ENCODE measurements at places on chromosomes 13 and 19. TPM values are rescaled to one million over a fixed set of nuclear protein-coding genes. Genes with fewer than 3 reads are reported as not detected.
A peak's percentile ranks its signal among the peaks of the same experiment; 100 is the strongest.

- no peaks in the 10 kb centered on the region for H3K36me3 ChIP-seq
- no peak for DNase-seq
- H3K27ac ChIP-seq, result no peak overlapping the region
- no peaks in the 10 kb centered on the region for H3K27me3 ChIP-seq
Measured at GRCh38 chr13:53110181-53110580, 81.6 kb downstream of the OLFM4 start.

DNA sequence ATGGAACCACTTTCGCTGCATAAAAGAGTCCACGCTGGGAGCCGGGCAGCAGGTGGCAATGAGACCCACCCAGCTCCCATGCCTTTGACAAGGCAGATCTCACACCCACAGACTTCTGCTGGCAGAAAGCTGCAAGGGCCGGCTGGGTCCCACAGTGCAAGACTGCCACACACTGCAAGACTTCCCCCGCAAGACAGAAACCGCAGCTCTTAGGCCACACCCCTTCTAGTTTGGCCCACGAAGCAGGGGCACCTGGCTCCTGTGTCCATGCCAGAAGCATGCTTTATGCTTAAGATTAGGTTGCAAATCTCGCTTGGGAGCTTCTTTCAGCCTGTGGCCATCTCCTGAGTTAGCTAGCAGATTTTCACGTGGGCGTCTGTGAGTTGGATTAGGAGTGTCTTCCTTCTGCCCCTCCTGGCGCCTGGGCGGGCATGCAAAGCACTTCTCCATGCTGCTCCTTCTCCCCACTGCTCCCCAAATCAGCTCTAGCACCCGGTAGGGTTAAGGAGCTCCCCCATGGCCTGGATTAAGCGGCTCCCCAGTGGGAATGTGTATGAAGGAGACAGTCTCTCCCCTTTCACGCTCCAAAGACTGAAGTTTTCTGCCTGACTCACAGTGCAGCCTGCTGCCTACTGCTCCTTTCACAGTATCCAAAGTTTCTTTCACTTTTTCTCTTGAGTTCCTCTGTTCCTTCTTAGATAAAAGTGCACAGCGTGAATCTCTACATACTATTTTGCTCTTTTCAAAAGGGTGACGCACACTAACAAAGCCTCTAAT lies 17.7 kb downstream of the GPC6 start:
- DNase-seq, result no peak
- no peak overlapping the region for H3K27ac ChIP-seq
- peaks cover 4% of the 10 kb centered on the region for H3K27me3 ChIP-seq
- no peak overlapping the region for H3K4me3 ChIP-seq
- H3K4me1 ChIP-seq, result peaks cover 27% of the 10 kb centered on the region

GRCh38 chr19:39554701-39555311 lies 14.8 kb upstream of the EID2 start:
- no peaks in the 10 kb centered on the region for H3K27me3 ChIP-seq
- no peaks in the 10 kb centered on the region for H3K36me3 ChIP-seq

DNA sequence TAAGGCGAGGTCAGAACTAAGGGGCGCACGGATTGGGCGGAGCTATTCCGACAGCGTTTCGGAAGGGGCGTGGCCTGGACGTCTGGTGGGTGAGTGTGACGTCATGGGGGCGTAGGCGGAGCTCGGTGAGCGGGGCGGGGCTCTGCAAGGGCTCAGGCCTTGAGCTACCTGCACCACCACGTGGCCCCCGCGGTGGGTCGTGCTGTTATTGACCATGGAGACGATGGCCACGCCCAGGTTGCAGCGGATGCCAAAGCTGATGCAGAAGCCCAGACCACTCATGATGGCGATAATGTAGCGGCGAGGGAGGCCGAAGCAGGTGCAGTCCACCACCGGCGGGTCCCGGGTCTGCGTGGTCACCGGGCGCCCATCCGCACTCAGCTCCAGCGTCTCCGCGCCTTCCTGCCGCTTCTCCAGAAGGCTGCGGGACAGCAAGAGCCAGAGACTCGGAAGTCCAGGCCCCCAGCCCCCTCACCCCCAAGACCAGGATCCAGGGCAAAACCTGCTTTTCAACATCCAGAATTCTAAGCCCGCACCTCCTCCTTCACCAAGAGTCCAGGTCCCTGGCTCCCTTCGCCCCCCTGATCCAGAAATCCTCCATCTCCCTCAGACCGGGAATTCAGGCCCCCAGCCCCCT lies 4.8 kb downstream of the SLC17A7 start:
- H3K27me3 ChIP-seq, result peaks cover 58% of the 10 kb centered on the region
- H3K4me3 ChIP-seq, result no peak overlapping the region
- DNase-seq, result peak; percentile 40

DNA sequence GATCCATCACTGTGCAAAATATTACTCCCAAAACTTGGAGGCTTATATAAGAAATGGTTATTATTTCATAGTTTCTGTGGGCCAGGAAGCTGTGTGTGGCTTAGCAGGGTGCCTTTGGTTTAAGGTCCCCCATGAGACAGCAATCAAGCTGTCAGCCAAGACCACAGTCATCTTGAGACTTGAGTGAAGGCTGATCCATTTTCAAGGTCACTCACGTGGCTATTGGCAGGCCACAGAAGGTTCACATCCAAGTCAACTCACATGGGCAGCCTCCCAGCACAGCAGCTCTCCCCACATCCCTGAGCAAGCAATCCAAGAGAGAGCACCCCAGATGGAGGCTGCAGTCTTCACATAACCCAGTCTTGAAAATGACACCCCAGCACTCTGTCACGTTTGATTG lies 537.4 kb downstream of the MYO16 start:
- H3K36me3 ChIP-seq, result no peaks in the 10 kb centered on the region
- no peak for DNase-seq
- no peak overlapping the region for H3K27ac ChIP-seq
- H3K4me3 ChIP-seq, result no peak overlapping the region
- H3K4me1 ChIP-seq, result no peaks in the 10 kb centered on the region

DNA sequence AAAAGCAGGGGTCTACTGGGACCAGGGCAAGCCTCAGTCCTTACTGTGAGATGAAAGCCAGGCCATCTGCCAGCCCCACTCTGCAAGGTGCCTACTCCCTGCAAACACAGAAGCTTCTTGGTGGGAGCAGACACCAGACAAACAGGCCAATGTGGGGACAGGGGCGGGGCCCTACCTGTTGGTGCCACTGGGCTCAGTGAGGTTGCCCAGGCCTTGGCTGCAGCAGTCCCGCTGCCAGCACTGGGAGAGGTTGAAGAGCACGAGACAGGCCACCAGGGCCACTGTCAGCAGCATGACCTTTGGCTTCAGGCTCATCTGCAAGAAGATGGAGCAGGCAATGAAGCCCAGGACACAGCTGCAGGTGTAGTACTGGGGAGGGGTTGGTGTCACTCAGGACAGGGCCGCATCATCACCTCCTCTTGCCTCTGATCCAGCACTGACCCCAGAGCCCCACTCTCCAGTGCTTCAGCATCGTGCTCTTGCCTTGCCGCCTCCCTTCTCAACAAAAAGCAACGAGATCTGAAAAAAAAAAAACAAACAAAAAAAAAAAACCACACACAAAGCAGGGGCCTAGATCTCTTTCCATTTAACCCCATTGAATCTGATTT lies 72.6 kb downstream of the NBEA start:
- DNase-seq, result no peak
- H3K4me3 ChIP-seq, result no peak overlapping the region
- no peaks in the 10 kb centered on the region for H3K4me1 ChIP-seq
- no peak overlapping the region for H3K27ac ChIP-seq
- no peaks in the 10 kb centered on the region for H3K36me3 ChIP-seq
- H3K27me3 ChIP-seq, result no peaks in the 10 kb centered on the region

- H3K27ac ChIP-seq, result no peak overlapping the region
- H3K27me3 ChIP-seq, result no peaks in the 10 kb centered on the region
- peak; percentile 36 for DNase-seq
- H3K36me3 ChIP-seq, result peaks cover 6% of the 10 kb centered on the region
Measured at GRCh38 chr13:32911506-32911905, 104.7 kb upstream of the KL start.

Gene ANGPTL8
- total RNA-seq, result not detected

Gene ZNF414
- 22.9 TPM for total RNA-seq

Gene CGB2
- total RNA-seq, result not detected

Gene CD177
- total RNA-seq, result 0.38 TPM

Measured in endothelial cell (in vitro differentiated cells).